Activated CD4-positive, alpha-beta T cell treated with anti-CD3 and anti-CD28 coated beads, Interleukin-2, amount 10 ng/mL, durations not matched to agents 24 days and 14 days (primary cell): ENCODE measurements at places on chromosomes 6 and 20.
A peak's percentile ranks its signal among the peaks of the same experiment; 100 is the strongest.

- peak; percentile 99 for DNase-seq
Measured at GRCh38 chr20:46406200-46406985, at the start of gene ELMO2. Gene ELMO2, minus strand, starts transcription at chr20:46406615. Its CDS starts 12,133 bp downstream, at chr20:46394482.

DNA sequence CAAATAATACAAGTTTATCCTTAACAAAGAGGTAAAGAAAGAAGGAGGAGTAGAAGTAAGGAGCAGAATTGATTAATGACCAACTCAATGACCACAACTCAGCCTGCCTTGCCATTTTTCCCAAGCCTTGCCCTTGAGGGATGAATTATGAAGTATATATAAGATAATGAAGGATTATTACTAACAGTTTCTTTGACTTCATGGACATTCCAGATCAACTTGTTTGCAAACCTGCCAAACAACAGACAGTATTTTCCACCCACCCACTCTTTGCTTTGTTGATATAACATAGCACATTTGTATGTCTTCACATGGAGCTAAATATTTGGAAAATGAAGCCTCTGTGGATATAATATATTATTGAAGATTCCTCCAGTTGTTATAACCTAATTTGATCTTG, 9.9 kb upstream of the C6orf141 start:
- no peak for DNase-seq

GRCh38 chr6:44563397-44563796, 175.9 kb downstream of the CDC5L start:
- no peak for DNase-seq

GRCh38 chr6:93299622-93300021, 119.7 kb downstream of the EPHA7 start:
- no peak for DNase-seq

DNA sequence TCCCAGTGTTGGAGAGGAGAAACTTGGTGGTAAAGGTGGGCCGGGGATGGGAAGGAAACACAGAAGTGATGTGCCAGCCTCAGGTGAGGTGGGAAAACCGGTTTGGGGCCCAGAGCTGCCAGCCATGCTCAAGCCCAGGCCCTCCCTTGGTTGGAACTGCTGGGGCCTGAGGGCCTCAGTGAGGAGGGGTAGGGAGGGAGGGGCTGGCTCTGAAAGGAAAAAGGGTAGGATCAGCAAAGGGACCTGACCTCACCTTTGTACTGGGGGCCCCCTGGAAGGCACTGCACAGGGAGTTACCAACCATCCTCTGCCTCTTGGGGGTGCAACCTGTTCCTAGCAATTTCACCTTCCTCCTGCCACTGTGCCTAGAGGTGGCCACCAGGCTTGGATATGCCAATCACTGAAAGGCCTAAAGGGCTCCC, 1.8 kb upstream of the SPEF1 start:
- no peak for DNase-seq

GRCh38 chr6:1390133-1390945, 963 bp downstream of the FOXF2 start:
- DNase-seq: no peak

- no peak for DNase-seq
Measured at GRCh38 chr6:163586888-163587287, 172.4 kb downstream of the QKI start.

DNA sequence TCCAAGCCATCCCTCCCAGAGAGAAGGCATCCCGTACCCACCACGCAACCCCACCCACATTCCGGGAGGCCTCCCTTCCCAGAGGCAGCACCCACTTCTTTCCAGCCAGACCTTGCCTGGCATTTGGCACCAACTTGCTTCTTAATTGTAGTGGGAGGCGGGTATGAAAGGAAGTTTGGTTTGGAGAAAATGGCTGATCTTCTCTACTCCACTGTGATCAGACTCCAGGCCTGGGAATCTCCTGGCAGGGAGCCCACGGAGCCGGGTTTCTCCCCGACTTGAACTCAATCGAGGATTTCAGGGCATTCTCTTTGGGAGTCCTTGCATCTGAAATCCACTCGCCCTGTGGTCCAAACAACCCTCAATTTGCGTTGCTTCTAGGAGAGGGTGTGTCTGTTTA, 107.1 kb downstream of the ZDHHC14 start:
- no peak for DNase-seq

- DNase-seq: no peak
Measured at GRCh38 chr20:17810847-17811627, 111.3 kb downstream of the BANF2 start.

- DNase-seq: peak; percentile 90
Measured at GRCh38 chr6:116561377-116562018, 7.9 kb downstream of the CALHM4 start.

- no peak for DNase-seq
Measured at GRCh38 chr6:43698584-43699349, 11.2 kb upstream of the MRPS18A start.

- DNase-seq: no peak
Measured at GRCh38 chr6:142045380-142046278, 87.1 kb upstream of the GJE1 start.

DNA sequence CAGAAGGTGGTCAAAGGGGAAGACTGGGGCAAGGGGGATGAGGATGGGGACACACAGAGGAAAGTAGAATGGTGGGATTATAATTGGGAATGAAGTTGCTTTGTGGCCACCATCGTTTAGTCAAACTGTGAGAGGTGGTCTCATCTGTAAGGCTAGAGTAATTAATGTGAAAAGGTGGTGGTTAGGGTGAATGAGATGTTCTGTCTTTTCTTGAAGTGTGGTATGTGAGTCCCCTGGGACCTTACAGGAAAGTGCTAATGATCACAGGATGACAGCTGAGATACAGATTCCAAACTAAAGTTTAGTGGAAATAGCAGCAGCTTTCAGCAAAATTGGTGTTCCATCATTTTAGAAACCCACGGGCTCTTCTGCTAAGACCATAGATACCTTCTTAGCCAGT, 10.7 kb downstream of the ZFAND3 start:
- no peak for DNase-seq

DNA sequence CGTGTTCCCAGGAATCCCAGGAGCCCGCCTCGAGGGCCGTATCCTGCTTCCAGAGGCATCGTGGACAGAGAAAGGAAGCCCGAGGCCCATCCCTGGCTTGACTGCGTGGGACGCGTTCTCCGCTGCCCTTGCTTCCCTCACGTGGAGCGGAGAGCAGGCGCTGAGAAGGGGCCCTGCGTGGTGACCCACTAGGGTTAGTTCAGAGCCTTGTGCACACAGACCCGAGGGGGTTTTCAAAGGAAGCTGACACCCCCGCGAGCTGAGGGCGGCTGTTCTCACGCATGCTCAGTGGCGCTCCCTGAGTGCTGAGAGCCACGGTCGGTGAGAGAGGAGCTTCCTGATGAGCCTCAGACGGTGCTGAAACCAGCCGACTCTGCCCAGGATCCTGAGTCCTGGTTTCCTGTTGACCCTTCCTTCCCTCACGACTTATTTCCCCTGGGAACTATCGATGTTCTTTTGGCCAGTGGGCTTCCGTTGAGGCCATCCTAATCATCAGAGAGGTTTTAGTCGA, 28.9 kb upstream of the CCR6 start:
- peak; percentile 74 for DNase-seq

GRCh38 chr6:113607821-113608545, 249.2 kb upstream of the MARCKS start:
- no peak for DNase-seq

DNA sequence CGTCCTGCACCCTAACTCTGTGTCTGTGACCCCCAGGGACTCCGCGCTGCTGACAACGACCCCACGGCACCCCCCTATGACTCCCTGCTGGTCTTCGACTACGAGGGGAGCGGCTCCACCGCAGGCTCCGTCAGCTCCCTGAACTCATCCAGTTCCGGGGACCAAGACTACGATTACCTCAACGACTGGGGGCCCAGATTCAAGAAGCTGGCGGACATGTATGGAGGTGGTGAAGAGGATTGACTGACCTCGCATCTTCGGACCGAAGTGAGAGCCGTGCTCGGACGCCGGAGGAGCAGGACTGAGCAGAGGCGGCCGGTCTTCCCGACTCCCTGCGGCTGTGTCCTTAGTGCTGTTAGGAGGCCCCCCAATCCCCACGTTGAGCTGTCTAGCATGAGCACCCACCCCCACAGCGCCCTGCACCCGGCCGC, 129.0 kb downstream of the TAF4 start:
- no peak for DNase-seq

- DNase-seq: no peak
Measured at GRCh38 chr6:10409233-10409721, 5.6 kb downstream of the TFAP2A start.

- DNase-seq: peak; percentile 83
Measured at GRCh38 chr20:5448449-5449118, 131.8 kb upstream of the PROKR2 start.

- DNase-seq: no peak
Measured at GRCh38 chr20:58054780-58055373, 173.6 kb downstream of the ANKRD60 start.

GRCh38 chr6:156720691-156721685, 56.2 kb upstream of the ARID1B start:
- no peak for DNase-seq

DNA sequence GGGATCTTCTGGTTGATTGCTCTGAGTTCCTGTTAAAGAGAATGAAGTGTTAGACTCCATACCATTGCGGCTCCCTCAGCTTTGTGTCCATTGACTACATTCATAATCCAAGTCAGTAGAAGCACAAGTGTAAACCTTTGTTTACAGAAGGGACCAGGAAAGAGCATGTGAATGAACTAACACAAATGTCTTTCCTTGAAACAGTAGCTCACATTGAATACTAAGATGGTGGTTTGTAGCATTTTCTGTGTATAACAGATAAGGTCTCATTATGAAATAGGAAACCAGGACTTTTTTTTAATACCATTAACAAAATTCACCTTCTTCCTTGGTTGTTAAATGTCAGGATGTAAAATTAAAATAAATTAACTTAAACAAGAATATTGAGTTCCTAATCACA, 8.4 kb downstream of the STXBP5 start:
- DNase-seq: no peak

- DNase-seq: no peak
Measured at GRCh38 chr6:156058356-156058755, 602.7 kb upstream of the NOX3 start.

DNA sequence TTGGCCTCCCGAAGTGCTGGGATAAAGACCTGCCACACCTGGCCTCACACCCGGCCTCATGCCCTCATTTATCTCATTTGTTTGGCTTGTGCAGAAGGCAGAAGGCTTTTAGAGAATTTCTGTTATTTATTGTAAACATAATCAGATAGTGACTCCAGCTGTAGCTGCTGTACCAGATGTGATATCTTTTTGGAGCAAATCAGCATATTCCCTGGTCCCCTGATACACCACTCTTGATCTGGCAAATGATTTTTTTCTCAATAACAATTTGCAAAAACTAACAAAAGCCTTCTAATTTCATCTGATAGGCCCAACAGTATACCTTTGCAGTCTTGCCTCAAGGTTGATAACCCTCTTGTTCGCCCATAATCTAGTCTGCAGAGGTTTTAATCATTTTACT, 26.5 kb upstream of the TULP1 start:
- DNase-seq: no peak

GRCh38 chr6:35406711-35407485, 45.2 kb upstream of the FANCE start:
- DNase-seq: no peak
